Coronary artery (tissue), 2 donors: ENCODE measurements at places on chromosomes 6 and 20.

DNA sequence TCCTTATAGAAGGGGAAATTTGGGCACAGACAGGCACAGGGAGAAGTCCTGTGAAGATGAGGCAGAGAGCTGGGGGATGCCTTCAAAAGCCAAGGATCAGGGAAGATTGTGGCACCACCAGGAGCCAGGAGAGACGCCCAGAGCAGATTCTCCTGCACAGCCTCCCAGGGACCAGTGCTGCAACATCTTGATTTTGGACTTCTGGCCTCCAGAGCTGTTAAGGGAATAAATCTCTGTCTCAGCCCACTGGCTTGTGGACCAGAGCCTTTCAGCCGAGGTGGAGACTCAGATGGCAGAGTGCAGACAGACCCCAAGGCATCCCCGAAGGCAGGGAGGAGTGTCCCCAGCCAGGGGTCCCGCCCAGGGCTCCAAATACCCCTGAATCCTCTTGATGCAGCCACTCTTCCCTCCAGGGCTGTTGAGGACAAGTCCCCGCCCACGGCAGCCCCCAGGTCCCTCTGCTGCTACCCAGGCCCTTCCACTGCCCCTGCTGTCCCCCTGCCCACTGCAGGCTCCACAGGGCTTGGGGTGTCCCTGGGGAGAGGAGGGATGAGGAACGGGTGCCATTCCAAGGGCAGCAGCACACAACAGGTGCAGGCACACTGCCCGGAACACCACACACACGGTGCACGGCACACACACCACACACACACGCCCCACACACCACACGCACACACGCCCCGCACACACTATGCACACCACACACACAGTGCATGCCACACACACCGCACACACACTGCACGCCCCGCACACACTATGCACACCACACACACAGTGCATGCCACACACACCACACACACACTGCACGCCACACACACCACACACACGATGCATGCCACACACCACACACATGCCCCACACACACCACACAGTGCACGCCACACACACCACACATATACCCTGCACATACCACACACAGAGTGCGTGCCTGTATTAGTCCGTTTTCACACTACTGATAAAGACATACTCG is 311.4 kb downstream of the TAF4 start:
- DNase-seq: no peak

- no peak for DNase-seq
Observed at GRCh38 chr20:56187534-56188165, 60.9 kb upstream of the MC3R start.

- DNase-seq: no peak
Observed at GRCh38 chr6:28817808-28818145, 106.0 kb downstream of the TRIM27 start.

- DNase-seq: no peak
Observed at GRCh38 chr6:34425132-34425497, 754 bp downstream of the RPS10 start.

- no peak for DNase-seq
Observed at GRCh38 chr6:148500402-148500801, 157.8 kb downstream of the SASH1 start.

DNA sequence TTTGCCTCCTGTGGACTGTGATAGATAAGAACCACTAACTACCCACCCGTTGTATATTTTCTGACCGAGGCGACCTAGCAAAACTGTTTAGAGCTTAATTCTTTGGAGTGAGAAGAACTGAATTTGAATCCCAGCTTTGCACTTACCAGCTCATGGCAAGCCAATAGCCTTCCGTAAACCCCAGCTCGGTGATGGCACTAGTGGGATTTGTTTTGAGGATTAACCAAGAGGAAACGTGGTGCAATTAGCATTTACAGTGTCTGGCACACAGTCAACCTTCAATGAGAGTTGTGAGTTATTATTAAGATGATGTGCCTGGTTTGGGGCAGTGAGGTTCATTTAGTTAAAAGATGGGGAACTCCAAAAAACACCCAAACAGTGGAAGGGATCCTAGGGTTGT is 12.3 kb upstream of the DSP start:
- no peak for DNase-seq

DNA sequence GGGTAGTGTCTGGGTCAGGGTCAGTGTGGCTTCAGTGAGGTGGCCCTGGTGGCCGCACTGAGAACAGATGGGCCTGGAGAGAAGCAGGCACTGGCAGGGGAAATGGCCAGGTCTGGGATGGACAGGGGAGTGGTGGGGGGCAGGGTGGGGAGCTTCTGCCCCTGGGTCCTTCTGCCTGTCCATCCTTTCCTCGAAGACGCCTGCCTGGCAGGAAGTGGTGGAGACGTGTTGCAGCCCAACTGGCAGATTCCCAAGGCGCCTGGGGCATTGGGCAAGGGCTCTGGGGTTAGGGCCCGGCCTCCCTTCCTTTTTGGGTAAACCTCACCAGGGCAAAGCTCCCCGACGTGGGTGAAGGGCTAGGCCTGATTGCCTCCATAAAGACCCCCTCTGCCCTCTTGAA is 10.4 kb downstream of the SRC start:
- DNase-seq: peak; percentile 80

GRCh38 chr20:44067650-44068081 is 119.3 kb downstream of the JPH2 start:
- DNase-seq: no peak

- DNase-seq: no peak
Observed at GRCh38 chr6:22921828-22922227, 352.5 kb downstream of the HDGFL1 start.

GRCh38 chr6:74964871-74965441 is 240.9 kb downstream of the COL12A1 start:
- DNase-seq: no peak

- no peak for DNase-seq
Observed at GRCh38 chr6:31397901-31398525, 5.4 kb upstream of the MICA start.

GRCh38 chr6:12119085-12119588 is 107.0 kb downstream of the HIVEP1 start:
- no peak for DNase-seq

DNA sequence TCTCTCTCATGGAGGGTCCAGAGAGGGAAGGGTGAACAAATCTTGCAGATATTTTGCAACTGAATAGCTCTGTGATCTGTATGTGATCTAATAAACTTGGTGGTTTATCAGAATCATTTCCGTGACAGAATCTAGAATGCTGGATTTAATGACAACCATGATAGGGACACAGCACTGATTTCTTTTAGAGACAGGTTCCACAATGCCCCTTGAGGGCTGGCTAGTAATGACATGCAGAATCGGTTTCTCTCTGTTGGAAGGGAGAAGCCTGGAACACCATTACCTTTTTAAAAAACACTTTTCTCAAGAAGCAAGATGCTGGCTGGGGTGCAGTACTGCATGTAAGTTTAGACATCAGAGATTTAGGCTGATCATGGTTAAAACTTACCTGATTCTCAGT is 313.4 kb downstream of the CDH26 start:
- no peak for DNase-seq

DNA sequence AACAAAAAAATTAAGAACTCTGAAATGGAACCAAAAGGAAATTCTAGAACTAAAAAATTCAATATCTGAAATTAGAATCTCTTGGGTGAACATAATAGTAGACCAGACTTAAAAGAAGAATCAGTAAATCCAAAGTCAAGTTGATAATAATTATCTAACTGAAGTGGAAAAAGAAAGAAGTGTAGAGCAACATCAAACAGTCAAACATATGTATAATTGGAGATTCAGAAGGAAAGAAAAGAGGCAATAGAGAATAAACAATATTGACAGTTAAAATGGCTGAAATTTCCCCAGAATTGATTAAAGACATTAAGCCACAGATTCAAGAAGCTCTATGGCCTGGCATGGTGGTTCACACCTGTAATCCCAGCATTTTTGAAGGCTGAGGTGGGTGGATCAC is 383.6 kb downstream of the PREX1 start:
- no peak for DNase-seq

DNA sequence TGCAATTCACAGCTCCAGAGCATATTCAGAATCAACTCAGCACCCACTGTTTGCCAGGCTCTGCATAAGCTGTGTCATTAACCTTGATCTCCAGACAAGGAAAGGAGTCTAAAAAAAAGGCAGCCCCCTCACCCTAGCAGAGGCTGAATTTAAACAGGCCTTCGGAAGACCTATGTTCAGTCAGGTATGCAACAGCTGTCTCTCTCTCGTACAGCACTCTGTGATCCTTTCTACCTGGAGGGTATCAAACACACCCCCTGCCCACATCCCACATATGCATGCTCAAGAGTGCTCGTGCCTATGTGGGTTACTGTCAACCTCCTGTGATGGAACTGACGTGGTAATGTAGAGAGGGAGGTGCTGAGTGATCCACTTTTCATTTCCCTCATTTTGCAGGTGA is 8.5 kb downstream of the PLAGL2 start:
- DNase-seq: no peak

GRCh38 chr6:98946879-98947410 is 801 bp downstream of the FBXL4 start:
- no peak for DNase-seq

DNA sequence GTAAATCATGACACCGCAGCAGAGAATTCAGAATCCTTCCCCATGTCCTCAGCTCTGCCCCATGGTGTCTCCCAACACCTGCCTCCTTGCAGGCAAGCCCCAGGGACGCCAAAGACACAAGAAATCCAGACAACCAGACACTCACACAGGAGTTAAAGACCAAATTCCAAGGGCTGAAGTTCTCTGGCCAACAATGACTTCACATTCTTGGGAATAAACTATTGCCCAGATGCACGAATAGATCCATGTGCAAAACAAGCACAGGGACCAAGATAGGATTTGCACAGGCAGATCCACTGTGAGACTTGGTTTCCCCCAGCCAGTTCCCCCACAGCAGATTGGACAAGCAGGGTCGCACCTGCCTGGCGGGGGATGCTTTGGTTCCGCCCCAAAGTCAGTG is 246.7 kb downstream of the SOD2 start:
- no peak for DNase-seq

GRCh38 chr6:123804014-123804786 is 535 bp downstream of the NKAIN2 start:
- DNase-seq: no peak

DNA sequence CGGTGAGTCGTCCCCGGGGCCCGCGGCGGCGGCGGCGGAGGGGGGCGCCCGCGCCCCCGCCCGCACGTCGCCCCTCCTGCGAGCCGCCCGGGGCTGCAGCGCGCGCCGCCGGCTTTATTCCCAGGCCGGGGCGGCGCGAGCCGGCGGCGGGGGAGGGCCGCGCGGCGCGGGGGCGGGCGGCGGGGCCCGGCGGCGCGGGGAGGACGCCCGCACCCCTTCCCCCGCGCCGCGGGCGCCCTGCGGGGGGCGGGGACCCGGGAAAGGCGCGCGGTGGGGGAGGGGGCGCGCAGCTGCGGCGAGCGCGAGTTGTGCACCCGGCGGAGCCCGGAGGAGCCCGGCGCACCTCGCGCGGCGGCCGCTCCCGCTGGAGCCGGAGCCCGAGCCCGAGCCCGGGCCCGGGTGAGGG is 646 bp downstream of the HMGA1 start:
- DNase-seq: no peak

GRCh38 chr20:36355469-36356171 is 49.5 kb downstream of the DLGAP4 start:
- DNase-seq: no peak

DNA sequence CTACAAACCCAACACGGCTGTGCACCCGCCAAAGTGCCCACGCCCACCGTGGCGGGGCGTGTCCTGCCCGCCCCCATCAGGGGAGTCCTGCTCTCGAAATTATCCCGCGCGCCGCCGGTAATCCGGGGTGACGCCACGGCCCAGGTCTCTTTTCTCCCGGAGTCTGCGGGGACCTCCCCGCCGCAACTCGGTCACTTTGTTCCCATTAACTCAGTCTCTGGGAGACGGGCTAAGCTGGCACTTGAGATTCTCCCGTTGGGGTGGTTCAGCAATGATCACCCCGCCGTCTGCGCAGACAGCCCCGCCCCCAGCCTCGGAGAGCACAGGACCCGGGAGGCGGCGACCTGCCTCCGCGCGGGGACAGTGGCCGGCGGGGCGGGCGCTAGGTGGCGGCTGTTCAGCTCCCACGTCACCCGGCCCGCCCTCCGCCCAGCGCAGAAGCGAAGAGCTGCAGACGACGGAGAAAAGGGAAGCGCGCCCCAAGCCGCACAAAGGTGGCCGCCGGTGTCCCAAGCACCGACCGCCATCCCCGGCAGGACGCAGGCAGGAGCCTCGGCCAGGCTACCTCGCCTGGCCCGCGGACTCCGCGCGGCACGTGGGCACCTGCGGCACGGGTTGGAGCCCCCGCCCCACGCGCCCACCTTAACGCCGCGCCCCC is 31.5 kb downstream of the SF3B5 start:
- peak; percentile 84 for DNase-seq

DNA sequence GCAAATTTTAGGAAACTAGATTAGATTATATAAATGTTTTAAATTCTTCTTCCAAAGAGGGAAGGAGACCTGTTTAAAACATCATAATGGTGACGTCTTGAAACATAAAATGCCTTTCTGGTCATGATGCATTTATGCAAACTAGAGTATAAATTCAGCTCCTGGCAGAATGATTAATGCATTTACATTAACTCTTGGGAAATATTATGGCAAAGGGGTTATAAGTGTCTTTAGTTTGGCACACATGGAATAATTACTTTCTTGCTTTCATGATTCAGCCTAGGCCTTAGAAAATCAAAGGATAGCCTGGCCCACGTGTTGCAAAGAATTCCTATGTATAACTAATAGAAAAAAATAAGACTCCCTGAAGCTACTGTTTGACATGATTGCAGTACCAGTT is 639.2 kb downstream of the RFPL4B start:
- DNase-seq: no peak

DNA sequence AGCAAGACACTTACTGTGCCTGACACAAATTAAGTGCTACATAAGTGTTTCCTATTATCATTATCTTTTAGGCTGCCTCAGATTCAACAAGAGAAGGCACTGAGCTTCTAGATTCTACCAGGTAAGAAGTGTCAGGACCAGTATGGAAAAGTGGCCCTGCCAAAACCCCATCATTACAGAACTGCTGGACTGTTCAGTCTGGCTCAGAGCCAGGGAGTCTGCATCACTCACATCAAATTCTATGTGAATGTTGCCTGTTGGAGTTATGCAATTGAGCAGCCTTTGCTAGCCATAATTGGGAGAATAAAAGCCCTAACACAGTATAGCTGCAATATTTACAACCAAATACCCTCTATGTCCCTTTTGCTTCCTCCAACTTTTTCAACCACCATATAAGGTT is 70.9 kb downstream of the ATG5 start:
- DNase-seq: no peak

- DNase-seq: no peak
Observed at GRCh38 chr20:17676942-17677341, 5.1 kb downstream of the RRBP1 start.

- no peak for DNase-seq
Observed at GRCh38 chr6:141539617-141540016, 593.1 kb upstream of the GJE1 start.
